ENCODE measurements at places on chromosomes 2 and 18.

DNA sequence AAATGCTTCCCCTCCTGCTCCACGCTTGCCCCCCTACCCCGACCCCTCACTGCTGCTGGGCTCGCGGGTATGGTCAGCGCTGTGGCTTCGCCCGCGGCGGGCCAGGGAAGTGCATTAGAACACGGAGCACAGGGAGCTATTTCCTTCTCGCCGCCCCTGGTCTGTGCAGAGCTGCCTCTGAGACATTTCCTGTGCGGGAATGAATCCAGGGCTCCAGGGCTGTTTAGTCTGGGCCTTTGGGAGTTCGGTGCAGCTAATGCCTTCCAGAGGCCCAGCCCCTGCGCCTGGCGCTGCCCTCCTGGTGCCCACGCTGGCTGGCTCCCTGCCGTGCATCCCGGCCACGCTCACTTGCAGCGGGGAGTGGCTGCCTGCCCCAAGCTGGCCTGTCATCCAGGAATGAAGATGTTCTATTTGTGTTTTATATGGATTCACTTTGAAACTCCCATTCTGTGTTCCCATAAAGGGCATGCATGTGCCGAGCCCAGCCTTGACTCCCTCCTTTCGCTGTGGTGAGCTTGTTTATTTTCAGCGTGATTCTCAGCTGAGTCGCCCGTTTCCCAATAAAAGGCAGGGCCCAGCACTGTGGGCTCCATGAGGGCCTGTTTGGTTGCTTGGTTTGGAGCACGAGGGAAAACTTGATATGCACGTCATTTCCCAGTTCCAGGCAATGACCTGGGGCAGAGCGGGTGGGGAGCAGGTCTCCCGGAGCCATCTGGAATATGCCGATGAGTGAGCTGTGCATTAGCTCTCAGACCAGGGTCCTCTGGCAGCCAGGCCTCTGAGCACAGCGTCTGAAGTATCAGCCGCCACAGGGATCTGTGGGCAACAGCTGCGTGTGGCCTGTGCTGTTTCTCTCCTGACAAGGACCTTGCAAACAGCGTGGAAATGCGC is 42.7 kb downstream of the SH3RF3 start:
- peak; percentile 99 for DNase-seq

- DNase-seq = no peak
Measured at GRCh38 chr2:151767536-151767935, 33.3 kb upstream of the NEB start.

DNA sequence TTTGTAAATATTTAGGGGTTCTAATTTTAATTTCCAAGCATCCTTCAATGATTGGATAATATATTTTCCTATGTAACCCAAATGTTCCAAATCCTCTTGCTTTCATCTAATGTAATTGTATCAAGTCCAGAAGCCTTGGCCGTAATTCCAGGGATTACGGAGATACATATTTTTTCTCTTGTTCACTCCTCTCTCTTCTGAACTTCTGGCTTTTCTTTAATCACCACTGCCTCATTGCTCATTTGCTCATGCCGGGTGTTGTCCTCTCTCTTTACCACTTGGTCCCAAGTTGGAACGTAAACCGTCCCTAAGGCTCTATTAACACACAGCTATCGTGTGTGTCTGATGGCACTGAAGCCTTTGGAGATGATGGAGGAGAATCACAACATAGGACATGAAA is 188.7 kb upstream of the COL3A1 start:
- peak; percentile 78 for DNase-seq

GRCh38 chr18:48959921-48960920 is 9.5 kb upstream of the SMAD7 start:
- DNase-seq = peak; percentile 56

DNA sequence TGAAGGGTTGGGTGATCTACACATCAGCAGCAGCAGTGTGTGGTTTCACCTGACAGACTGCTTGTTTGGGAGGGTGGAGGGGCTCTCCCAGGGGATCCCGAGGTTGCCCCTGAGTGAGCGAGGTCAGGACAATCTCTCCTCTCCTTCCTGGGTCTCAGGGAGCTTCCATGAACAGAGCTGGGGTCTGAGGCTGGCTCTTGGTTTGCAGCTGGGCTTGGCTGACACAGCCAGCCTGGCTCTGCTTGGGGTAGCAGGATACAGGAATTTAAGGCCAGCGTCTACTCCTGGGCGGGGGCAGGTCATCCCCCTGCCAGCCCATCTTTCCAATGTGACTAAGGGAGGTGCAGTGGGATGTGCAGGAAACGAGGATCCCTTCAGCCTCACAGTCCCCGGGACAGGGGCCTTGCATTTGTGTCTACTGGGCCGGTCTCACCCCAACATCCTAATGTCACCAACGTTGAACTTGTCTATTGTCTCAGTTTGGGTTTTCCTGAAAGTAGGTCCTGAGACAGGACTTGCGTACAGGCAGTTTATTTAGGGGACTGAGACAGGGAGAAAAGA is 262.6 kb upstream of the HDAC4 start:
- DNase-seq = no peak

- DNase-seq = peak; percentile 98
Measured at GRCh38 chr2:144183727-144184126, 336.2 kb downstream of the ZEB2 start.

DNA sequence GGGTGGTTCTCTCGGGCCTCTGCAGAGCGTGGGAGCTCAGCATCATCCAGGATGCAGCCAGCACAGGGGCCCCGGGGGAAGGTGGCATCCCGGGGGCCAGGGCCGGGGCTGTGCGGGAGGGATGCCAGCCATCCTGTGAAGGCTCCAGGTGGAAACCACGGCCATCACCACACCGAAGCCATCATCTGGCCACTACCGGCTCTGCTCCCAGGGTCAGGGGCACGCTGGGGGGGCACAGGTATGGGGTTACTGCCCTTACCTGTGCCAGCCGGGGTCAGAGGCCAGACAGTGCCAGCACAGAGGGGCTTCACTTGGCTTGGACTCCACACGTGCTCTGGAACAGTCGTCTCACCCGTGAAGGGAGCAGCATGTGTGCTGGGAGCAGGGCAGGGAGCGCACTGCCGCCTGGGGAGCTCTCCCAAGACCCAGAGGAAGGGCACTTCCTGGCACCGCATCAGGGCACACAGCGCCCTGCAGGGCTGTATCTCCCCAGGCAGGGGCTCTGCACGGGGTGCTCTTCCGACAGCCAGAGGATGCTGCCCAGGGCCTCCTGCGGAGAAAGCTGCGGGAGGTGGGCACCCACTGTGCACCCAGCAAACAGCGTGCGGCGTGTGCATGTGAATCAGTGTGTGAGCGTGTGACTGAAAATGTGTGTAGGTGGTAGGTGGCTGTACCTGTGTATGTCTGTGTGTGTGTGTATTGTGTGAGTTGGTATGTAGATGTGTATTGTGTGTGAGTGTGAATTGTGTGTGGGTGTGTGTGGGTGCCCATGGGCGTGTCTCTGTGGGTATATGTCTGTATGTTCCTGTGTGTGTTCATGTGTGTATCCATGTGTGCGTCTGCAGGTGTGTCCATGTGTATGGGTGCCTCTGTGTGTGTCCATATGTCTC is 75.0 kb downstream of the PTGR3 start:
- no peak for DNase-seq

DNA sequence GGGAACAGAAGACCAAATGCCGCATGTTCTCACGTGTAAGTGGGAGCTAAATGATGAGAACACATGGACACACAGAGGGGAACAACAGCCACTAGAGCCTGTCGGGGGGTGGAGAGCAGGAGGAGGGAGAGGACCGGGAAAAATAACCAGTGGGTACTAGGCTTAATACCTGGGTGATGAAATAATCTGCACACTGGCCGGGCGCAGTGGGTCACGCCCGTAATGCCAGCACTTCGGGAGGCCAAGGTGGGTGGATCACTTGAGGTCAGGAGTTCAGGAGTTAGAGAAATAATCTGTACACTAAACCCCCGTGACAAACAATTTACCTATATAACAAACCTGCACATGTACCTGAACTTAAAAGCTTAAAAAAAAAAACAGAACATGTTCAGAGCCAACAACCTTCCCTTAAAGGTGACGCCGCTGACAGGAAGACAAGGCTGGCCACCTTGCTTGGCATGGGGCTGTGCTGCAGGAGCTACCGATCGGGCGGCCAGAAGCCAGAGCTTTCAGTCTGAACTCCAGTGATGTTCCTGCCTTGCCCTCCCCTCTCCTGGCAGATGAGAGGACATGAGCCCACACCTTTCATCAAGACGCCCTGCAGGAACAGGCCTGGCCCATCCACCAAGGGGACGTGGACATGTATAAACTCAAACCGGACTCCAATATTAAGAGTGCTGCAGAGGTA is 11.2 kb downstream of the SLC66A2 start:
- DNase-seq = no peak

DNA sequence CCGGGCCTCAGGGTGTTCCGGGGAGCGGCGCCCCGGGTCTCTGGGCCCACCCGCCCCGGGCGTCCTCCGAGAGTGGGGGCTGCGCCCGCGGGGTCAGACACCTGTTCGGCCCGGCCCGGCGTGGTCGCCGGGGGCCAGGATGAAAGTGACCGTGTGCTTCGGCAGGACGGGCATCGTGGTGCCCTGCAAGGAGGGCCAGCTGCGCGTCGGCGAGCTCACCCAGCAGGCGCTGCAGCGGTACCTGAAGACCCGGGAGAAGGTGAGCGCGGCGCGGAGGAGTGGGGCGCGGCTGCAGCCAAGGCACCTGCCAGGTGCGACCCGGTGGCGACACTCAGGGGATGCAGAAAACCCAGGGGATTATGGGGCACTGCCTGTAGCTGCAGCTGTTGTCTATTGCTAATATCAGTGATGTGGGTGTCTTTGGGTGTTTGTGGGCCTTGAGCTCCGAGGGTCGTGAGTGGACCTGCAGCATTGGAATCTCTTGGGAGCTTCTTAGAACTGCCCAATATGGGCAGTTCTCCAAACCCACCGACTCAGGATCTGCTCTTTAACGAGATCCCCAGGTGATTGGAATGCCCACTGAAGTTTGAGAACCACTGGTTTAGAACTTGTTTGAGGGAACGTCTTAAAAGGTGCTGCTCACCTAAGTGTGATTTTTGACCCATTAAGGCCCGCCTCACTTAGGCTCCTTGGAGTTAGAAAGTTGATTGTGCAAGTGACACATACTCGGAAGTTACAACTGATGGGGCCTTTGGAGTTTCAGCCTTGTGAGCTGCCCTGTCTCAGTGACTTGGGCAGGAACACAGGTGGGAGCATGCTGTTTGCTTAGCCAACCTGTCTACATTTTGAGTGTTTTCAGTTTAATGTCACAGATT is 823 bp downstream of the PARD3B start:
- DNase-seq = no peak

- no peak for DNase-seq
Measured at GRCh38 chr18:70416496-70416895, 127.7 kb downstream of the SOCS6 start.

- DNase-seq = no peak
Measured at GRCh38 chr2:190216829-190217228, 102.8 kb downstream of the HIBCH start.

DNA sequence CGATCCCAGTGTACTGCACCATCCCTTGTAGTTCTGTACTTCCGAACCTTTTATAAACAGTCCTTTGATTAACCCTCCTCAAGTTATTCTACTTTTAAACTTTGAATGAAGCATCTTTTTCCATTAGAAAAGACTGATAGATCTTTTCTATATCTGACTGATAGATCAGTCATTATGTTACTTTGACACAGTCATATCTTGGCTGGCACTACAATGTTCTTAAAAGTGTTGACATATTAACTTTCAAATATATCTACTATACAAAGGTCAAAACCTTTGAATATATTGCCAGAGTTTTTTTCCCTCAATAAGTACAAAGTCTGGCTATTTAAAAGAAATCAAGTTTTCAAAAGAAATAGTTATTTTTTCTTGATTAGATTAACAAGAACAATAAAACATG is 35.4 kb upstream of the NABP1 start:
- no peak for DNase-seq

DNA sequence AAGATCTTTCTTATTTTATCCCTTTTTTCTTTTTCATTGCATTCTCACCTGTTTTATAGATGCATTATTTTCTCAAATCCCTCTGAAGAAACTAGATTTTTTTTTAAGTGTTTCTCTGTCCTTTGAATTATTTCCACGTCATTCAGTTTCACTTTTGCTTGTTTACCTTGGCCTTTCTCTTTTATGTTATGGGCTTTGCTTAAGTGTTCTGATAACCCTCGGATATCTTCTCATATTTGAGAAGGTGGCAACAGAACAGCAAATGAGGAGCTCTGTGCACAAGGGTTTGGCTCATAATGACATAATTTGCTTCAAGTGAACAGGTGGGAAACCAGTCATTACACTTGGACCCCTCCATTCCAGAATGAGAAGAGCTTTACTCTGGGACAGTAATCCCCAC is 111.9 kb downstream of the C1D start:
- no peak for DNase-seq

DNA sequence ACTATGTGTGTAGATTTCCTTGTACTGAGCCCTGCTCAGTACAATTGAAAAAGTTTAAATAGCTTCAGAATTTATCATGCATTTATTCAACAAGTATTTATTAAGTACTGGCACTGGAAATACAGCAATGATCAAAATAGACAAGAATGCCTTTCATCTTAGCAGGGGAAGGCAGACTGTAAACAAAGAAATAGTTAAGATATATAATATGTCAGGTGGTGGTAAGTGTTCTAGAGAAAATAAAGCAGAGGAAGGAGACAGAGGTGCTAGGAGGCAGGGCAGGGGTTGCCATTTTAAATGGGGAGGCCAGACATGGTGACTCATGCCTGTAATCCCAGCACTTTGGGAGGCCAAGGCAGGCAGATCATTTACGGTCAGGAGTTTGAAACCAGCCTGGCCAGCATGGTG is 13.6 kb upstream of the LIPG start:
- DNase-seq = peak; percentile 24

DNA sequence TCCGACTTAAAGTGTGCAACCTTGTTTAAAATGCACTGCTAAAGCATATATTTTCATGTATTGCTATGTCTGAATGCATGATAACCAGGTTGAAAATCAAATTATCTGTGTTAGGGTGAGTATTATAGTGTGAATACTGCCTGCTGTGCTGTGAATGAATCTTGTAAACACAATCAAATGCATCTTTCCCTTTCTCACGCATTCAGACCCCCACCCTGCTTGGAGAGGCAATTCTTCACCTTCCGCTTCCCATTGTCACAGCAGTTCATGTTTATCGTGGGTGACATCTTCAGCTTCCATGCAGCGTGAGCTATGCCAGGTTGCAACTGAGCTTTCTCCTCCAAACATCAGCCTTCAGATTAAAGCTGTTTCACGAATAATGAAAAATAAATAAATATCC is 418.0 kb downstream of the MEIS1 start:
- DNase-seq = no peak

- DNase-seq = peak; percentile 91
Measured at GRCh38 chr2:149597668-149598326, 10.2 kb upstream of the MMADHC start.

DNA sequence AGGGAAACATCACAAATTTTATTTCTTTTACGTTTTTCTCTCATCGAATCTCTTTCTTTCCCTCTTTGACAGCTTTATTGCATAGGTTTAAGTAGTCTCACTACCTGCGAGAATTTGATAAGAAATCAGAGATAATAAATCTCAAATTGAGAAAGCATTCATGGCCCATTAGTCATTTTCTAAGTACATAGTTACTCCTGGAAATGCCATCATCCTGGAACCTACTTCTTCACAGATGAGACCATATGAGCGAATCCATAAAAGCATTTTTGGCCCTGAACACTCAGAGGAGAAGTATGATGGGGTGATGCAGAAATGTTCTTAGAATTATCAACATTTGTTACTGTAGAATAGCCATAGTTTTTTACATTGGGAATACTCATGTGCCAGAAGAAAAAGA is 138.0 kb upstream of the ARHGAP28 start:
- DNase-seq = peak; percentile 5
